Stimulated activated CD8-positive, alpha-beta memory T cell treated with anti-CD3 and anti-CD28 coated beads, Interleukin-15, amount 100 ng/mL, for 4 hours (primary cell): ENCODE measurements at places on chromosomes 7 and 10.

- DNase-seq: no peak
These were observed 32.6 kb downstream of the PDZD8 start for GRCh38 chr10:117342641-117343040.

- DNase-seq: no peak
These were observed 21.0 kb downstream of the KMT2C start for GRCh38 chr7:152414779-152415178.

- no peak for DNase-seq
These were observed 147.6 kb upstream of the AOAH start for GRCh38 chr7:36871863-36872262.

GRCh38 chr10:22479419-22479818, 134.1 kb downstream of the SPAG6 start:
- DNase-seq: no peak
